Femur (tissue), 1 donor: ENCODE measurements at places on chromosomes 12 and 14.

GRCh38 chr14:66076176-66076575 is 410.0 kb upstream of the CCDC196 start:
- DNase-seq, result no peak

DNA sequence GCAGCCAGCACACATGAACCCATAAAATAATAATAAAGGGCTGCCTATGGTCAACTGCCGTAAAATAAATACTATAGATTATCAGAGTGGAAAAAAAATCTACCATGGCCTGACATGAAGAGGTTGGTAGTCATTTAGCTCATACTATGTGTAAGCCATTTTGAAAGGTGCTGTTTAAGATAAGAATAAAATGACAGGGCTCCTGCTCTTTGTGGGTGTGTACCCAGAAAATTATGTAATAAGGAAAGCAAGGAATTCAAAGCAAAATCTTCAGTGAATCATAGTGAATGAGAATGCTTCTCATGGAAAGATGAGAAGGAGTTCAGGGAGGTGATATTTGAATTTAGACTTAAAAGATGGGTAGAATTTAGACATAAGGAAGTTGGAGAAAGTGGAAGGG is 42.9 kb upstream of the PPM1H start:
- DNase-seq, result no peak

GRCh38 chr12:11727133-11727664 is 77.7 kb downstream of the ETV6 start:
- DNase-seq, result no peak

GRCh38 chr12:64821116-64821630 is 3.3 kb upstream of the TBC1D30 start:
- no peak for DNase-seq

DNA sequence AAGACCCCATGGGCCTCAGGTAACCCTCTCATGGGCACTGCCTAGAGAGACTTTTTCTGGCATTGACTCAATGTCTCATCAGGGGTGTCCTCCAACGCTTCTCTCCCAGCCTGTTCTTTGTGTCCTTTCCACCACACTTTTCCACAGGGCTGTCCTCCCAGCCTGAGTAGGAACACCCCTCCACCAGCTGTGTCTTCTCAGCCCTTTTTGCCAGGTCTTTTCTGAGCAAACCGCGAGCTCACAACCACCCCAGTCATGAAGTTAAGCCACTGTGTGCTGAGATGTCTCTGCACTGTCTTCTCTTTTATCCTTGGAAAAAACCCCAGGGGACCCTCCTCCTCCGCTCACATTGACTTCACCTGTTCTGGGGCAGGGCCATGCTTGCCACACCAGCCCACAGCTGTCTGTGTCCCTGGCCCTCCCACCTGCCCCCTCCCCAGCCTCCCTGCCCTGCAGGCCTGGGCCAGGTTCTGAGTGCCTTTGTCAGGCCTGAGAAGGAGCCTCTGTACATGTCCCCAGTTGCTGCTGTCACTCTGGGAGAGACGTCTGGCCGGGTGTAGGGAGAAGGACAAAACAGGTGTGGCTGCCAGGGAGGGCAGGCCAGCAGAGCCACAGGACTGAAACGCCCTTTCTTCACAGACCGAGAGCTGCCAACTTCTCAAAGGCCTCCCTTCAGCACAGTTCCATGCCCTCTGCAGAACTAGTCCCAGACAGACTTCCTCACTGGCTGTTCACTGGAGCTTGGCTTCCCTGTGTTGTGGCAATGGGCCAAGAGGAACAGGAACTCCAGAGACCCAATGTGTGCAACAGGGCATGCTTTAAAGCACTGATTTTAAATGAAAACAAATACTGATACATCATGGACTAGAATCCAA is 50.5 kb upstream of the PNMA1 start:
- peak; percentile 90 for DNase-seq

GRCh38 chr12:84043355-84043754 is 869.2 kb downstream of the SLC6A15 start:
- DNase-seq, result no peak

GRCh38 chr12:82650627-82651337 is 35.9 kb upstream of the TMTC2 start:
- DNase-seq, result no peak

DNA sequence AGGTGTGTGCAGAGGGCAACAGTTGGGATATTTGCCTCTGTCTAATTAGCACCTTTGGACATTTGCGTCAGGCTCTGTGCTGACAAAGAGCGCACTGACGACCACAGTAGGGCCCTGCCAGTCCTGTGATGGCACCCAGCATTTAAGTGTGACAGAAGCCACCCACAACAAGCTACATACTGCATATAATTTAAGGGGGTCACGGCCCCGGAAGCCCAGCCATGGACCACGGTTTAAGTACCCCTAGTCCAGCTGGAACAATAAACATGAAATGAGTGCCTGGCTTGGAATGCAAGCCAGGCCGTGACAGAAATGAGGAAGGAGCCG is 16.8 kb upstream of the DYNC1H1 start:
- DNase-seq, result no peak

GRCh38 chr14:99346470-99347080 is 74.6 kb upstream of the BCL11B start:
- DNase-seq, result no peak

- DNase-seq, result no peak
Measured at GRCh38 chr14:26791117-26791806, 193.4 kb upstream of the NOVA1 start.

GRCh38 chr14:24784981-24785380 is 151.0 kb upstream of the GZMB start:
- no peak for DNase-seq

DNA sequence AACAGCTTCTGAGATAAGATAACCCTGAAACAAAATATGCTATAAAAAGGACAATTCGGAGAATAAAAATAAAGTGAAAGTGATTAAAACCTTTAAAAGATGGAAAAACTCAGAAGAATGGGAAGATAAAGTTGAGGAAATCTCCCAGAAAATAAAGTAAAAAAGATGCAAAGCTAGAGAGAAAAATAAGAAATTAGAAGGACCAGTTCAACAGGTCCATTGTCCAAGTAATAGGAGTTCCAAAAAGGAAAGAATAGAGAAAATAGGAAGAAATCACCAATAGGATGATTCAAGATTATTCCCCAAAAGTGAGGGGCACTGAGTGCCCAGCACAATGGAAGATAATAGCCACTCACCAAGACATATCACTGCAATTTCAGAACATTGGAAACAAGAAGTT is 4.8 kb upstream of the PRPF40B start:
- no peak for DNase-seq

- DNase-seq, result no peak
Measured at GRCh38 chr12:38374751-38375150, 58.2 kb downstream of the ALG10B start.

DNA sequence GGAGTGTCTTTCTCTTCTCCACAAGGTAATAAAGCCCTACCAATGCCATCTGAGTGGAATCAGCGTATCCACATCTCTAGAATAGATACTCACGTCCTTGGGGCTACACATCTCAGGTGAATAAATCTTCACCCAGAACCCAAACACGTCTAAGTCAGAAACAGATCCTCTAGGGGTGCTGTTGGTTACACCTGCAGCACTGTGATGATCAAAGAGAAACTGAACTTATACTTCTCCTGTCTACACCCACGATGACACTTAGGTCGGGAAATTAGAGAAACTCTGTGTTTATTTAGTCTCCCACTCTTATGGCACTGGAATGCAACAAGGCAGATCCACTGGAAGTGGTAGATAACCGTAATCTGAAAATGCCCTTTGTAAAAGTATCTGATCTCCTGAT is 46.2 kb downstream of the WIF1 start:
- DNase-seq, result no peak

DNA sequence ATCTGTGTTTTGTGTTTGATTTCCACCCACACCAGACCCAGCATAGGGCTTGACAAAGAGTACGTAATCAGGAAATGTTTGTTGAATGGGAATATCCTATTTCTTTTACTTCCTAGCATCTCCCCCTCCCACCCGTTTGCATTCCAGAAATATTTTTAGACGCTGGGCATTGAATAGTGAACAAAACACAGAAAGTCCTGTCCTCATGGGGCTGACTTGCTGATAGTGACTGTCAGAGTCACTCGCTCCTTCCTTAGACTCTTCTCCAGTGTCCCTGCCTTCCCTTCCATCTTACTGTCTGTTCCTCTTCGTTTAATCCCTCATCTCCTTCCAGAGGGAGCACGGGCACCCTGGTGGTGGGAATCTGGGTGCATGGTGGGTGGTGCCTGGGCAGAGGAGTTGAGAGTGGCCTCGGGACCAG is 53.6 kb downstream of the SLC25A47 start:
- no peak for DNase-seq

- DNase-seq, result peak; percentile 78
Measured at GRCh38 chr12:95942524-95943329, at the start of gene CCDC38. Gene CCDC38 (minus strand): TSS chr12:95942614. CDS start chr12:95936509, 6,105 bp downstream.

DNA sequence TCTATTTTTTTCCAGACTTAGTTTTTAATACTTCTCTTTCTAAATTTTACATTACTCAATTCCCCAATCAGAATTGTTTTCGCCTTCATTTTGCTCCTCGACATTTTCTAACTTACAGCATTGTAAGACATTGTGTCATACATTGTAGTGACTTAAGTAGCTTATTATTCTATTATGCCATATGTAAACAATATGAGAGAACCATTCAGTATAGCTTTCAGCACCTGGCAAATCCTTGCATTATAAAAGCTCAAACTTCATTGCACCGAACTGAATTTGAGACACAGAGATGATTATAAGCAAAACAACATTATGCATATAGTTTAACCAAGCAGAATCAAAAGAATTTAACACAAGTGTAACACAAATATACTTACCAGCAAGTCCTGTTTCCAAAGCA is 46.8 kb downstream of the EXOC5 start:
- DNase-seq, result no peak

GRCh38 chr12:45259675-45260074 is 43.8 kb downstream of the ANO6 start:
- no peak for DNase-seq

DNA sequence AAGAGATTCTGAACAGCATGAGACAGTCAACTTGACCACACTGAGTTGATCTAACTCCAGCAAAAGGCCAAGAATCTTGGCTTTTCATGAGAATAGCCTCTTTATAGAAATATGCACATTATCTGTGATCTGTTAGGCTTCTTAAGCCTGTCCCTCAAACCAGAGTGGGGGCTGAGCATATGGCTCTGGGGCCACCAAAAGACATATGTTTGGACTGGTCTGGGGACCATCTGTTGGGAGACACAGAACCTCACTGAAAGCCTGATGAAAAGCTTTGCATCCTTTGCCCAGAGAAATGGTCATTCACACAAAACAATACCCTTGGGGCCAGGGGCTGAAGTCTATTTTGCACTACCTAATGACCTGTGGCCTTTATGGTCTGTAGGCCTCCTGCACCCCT is 165.3 kb upstream of the PRMT8 start:
- no peak for DNase-seq

DNA sequence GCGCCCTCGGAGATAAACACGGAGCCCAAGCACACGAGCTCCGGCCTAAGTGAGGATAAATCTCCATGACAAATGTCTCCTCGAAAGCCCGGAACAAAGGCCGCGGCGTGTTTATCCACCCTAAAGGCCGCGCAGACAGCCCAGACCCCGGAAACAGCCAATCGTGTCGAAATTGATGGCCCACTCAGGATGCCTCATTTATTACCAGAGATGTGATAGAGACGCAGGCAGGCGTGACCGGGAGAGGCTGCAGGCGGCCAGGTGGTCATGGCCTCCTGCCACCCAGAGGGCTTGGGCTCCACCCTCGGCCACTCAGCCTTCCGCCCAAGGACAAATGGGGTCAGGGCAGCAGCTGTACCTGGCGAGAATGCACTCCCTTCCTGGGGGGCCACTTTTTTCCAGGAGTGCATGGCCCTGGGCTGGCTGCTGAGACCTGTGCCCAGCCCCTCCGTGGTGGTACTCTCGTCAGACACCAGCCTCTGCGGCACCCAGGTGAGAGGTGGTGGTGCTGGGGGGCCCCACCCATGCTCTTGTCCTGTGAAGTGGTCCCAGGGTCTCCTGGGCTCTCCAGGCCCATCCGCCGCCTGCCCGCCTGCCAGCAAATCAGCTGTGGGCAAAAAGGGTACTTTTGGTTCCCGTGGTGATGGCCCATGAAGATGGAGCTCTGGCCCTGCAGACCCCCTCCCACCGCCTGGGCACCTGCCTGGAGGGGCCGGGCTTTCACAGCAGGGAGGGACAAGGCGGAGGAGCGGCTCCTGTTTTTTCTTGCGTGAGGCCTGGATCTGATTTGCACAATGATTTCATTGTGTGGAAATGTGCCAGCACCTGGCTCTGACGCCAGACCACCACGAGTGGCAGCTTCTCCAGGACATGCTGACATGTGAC is 211.5 kb upstream of the C14orf180 start:
- DNase-seq, result no peak

- DNase-seq, result peak; percentile 74
Measured at GRCh38 chr14:76386944-76387782, 11.2 kb downstream of the ESRRB start.

DNA sequence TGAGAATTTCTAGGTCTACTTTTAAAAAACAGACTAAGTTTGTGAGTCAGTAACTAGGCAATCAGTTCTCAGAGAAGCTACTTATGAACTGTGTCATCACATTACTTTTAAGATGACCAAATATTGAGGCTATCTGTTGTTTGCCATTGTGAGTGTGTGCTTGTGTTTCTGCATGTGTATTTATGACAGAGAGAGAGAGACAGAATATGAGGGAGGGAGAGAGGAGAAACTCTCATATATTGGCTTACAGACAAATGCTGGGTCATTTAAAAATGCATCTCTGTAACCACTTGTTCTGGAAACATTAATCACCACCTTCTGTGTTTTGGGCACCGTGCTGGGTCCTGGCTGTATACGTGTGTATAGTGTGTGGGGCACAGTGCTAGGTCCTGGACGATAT is 161.5 kb upstream of the FRMD6 start:
- DNase-seq, result no peak

- DNase-seq, result no peak
Measured at GRCh38 chr12:103802586-103802886, 38.5 kb downstream of the NT5DC3 start.

- DNase-seq, result no peak
Measured at GRCh38 chr12:110908377-110909152, 11.8 kb downstream of the MYL2 start.

GRCh38 chr12:32889011-32889760 is 7.4 kb downstream of the PKP2 start:
- no peak for DNase-seq

DNA sequence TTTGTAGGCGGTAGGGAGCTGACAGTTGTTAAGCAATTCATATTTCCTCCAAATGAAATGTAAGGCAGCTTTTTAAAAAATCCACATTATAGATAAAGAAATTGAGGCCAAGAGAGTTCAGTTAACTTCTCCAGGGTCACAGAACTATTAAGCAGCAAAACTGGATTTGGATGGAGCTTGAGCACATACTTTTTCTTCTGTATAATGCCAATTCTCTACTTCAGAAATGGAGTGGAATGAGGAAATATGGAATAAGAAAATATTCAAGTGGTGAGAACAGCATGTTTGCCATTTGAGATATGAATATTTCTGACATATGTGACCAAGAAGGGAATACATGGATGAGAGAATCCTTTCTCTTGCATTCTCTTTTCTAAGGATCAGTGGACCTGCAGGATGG is 233.1 kb downstream of the FOXG1 start:
- DNase-seq, result no peak

DNA sequence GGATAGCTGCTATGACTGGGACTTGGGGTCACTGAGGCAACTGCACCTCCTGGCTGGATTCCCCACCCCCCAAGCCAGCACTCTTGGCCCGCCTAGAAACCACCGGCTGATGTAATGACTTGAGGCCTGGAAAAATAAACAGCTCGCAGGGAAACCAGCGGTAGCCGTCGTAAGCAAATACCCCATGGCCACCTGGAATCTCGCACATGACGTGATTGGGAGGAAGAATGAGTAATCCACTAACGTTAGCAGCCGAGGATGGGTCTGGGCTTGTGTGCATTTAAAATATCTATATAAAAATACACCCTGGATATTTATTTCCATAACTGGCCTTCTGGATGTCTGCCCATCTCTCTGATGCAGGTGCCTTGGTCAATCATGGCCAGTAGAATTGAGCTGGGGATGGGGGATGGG is 120.1 kb downstream of the SMOC1 start:
- DNase-seq, result no peak
